ENCODE measurements at places on chromosomes 4 and X.

- no peak for DNase-seq
Observed at GRCh38 chr4:174926958-174927357, 8.8 kb downstream of the ADAM29 start.

DNA sequence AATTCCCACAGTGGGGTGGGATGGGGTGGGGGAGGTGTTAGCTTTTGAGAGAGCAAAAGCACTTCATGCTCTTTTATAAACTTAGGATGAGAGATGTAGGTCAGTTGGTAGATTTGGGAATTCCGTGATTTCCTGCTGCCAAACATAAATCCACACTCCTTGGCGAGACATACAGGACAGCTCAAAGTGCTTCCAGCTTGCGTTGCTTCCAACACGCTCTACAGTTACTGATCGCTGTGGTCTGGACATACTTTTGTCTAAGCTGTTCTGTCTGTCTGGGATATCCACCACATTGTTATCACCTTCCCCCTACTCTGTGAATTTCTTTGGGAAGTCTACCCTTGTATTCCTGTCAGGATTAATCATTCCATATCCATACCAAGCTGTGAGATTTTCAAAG lies 117.5 kb downstream of the RAPGEF2 start:
- no peak for DNase-seq

DNA sequence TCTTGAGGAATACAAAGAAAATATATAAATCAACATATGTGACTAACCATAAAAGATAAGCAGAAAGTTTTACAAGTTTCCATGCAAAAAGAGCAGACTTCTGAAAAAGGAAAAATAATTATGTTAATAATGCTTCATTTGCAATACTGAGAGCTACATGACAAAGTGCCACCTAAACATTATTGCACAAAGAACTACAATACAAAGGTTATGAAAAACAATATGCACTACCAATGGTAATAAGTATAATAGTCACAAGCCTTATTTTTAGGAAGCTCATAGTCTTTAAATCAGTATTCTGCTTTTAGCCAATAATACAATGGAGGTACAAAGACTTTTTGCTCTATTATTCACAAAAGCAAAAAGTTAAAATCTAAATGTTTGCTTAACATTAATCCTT lies 411.2 kb downstream of the TLL1 start:
- DNase-seq: no peak

GRCh38 chr4:151962138-151962823 lies 201.5 kb upstream of the GATB start:
- DNase-seq: no peak

DNA sequence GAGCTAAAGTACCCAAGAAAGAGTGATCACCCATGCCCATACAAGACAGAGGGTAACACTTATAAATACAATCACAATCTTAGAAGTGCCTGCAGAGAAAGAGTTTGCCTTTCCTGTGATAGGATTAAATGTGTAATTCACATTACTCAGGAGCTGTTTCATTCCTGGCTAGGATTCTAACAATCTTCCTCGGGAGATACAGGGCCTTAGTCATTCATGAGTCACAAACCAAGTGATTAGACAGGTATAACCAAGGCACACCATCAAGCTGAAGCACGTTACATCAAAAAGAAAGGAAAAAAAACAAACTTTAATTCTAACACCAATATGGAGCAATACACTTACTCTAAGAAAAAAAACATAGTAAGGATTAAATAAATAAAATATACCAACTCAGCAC lies 14.9 kb downstream of the ABCG2 start:
- no peak for DNase-seq

GRCh38 chr4:14583752-14584151 lies 418.5 kb upstream of the CPEB2 start:
- no peak for DNase-seq

- no peak for DNase-seq
Observed at GRCh38 chrX:67568769-67569168, 24.9 kb downstream of the AR start.

DNA sequence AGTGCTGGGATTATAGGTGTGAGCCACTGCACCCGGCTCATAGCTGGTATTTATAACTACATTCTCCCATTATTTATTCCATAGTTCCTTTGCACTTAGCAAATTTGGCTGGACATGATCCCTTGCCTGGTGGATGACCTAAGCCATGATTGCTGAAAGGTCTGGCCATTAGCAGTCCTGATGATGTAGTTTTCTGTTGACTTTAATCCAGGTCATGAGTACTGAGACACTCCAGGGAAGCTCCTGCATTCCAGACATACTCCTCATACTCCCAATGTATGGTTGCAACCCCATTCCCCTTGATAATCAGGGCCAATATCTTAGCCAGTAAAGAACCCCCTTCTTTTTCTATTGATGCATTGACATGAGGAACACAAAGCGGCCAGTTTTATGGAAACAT lies 24.4 kb upstream of the MGST2 start:
- no peak for DNase-seq

GRCh38 chrX:110691446-110691845 lies 104.2 kb downstream of the CHRDL1 start:
- DNase-seq: no peak

DNA sequence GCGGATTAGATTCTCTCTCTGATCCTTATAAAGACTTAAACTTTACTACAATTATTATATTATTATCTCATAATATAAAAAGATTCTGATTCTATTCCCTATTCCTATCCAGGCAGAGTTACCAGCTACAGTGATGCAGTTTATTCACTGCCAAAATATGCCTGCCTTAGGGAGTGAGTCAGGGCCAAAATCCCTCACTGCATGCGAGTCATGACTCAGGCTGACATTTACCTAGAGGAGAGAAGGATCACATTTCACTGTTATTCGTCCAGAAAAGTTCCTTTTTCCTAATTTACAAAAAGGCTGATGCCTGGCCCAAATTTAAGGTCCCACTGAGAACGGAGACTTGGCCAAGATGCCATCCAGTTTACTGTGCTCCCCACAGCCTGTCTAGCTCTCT lies 168.5 kb upstream of the LDB2 start:
- no peak for DNase-seq

- DNase-seq: no peak
Observed at GRCh38 chrX:2550328-2551020, 49.7 kb upstream of the DHRSX start.

GRCh38 chrX:150503898-150504219 lies 64.6 kb upstream of the MTM1 start:
- DNase-seq: no peak

DNA sequence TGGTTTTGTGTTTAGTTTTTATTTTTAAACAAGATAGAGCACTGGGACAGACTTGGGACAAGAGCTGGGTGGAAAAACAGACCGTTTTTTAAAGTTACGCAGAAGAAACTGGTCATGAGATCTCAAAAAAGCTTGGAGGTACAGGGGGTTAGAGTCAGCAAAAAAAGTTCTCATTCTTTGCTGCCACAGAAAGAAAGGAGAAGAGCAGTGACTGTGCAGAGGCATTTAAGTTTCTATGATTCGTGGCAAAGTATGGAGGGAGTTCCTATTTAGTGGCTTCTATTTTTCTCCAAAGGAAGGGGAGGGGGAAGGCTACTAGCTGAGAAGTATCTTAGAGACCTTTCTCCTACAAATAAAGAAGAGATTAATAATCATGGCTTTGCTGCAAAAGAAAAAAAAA lies 68.3 kb downstream of the MANBA start:
- no peak for DNase-seq

- peak; percentile 8 for DNase-seq
Observed at GRCh38 chr4:127782025-127782274, 172 bp upstream of the HSPA4L start.

Data from activated effector memory CD4-positive, alpha-beta T cell treated with Interleukin-2 at 50 U/mL for 16 hours (primary cell).